Calu3 (cell line): ENCODE measurements at places on chromosomes 2 and 18. TPM values are rescaled to one million over a fixed set of nuclear protein-coding genes. Genes with fewer than 3 reads are reported as not detected.

Gene CHRND
- total RNA-seq, result not detected in 2 replicates

Gene GMCL1
- total RNA-seq, result 63.8 and 76.4 TPM in 2 replicates

Gene GREB1L
- 3.8 and 4.5 TPM in 2 replicates for total RNA-seq

Gene EFHD1
- 0.27 and 0.47 TPM in 2 replicates for total RNA-seq

Gene KIF5C
- total RNA-seq, result 0.87 and 2.9 TPM in 2 replicates

Gene AFF3
- not detected in 2 replicates for total RNA-seq

Gene C2orf72
- total RNA-seq, result 0.66 and 0.83 TPM in 2 replicates

DNA sequence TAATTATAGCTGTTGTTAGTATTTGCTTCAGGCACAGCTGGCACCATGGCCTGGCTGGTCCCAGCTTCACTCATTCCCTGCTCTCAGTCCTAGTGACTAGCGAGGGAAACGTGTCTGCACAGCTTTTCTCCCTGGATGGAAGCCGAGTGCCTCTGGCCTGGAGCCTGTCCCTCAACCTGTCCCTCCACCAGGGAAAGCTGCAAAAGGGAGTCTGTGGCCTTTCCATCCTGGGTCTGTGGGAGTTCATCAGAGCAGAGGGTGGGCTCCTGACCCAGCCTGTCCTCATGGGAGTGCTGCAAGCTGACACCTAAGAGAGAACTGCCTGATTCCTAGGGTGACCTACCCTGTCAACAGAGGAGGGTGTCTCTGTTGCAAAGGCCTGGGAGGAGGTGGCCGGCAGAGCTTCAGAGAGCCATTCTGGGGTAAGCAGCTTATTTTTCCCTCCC lies 118.3 kb downstream of the CAPN13 start:
- DNase-seq, result no peak

GRCh38 chr2:47307066-47307465 lies 95.9 kb upstream of the MSH2 start:
- DNase-seq, result no peak

- no peak for DNase-seq
Observed at GRCh38 chr2:23235292-23235691, 149.7 kb upstream of the KLHL29 start.

- no peak for DNase-seq
Observed at GRCh38 chr2:40240070-40240469, 211.8 kb downstream of the SLC8A1 start.

DNA sequence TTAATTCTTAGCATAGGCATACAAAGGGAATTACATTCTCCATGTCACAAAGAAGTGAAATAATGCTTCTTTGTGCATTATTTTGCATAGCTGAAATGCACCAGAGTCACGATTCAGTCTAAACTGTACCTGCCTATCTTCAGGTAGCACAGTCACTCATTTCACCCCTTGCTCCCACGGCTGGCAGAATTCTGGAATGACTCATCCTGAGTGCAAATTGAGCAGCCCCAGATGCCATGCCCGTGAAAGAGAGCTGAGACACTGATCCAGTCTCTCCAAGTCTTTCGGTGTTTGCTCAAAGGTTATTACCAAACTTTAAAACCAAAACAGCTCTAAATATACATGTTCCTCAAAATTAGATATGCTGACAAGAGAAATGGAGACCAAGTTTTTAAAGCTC lies 168.3 kb upstream of the POU3F3 start:
- DNase-seq, result no peak

GRCh38 chr18:48608581-48608980 lies 69.8 kb downstream of the CTIF start:
- DNase-seq, result no peak

DNA sequence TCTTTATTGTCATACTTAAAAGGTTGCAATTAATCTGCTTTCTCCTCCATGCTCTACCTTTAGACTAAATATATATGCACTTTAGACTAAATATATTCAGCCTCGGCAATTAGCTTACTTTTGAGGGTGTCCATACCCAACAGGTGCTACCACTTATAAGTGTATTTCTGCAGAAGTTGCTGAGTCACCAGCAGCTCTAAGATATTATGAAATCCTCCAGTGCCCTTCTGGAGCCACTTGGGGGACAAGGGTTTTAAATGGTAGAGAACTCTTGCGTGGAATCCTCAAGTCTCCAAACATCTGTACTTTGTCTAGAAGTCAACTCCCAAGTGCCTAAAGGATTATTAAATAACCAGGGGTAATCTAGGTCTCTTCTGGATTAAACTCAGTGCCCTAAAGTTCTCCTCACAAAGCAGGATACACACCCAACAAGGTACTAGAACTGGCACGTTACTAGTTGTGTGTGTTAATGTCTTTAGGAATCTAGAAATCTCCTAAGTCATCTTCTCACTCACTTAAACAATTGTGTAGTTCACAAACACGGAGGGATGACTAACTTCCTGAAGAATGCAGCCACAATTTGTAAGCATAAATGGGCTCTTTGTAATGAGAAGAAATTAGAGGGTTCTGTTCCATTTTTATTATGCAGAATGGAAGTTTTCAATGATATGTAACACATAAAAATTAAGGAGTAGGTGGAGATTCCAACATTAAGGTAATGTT lies 159.7 kb downstream of the CD226 start:
- peak; percentile 14 for DNase-seq

DNA sequence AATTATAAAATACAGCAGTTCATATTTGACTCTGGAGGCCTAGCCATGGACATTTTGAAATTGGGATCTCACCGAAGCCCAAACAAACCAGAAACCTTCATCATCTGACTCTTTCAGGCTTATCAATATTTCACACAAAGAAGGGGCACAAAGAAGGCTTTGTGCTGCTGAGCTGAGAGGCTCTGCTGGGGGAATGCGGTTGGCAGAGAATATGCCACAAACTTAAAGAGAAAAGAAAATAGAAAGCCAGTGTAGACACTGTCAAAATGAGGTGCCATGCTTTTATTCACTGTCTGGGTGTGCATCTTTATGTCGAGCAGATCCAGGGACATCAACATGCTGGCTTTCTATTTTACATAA lies 162.6 kb downstream of the QPCT start:
- DNase-seq, result no peak

GRCh38 chr2:20091305-20091991 lies 40.0 kb upstream of the LAPTM4A start:
- no peak for DNase-seq

DNA sequence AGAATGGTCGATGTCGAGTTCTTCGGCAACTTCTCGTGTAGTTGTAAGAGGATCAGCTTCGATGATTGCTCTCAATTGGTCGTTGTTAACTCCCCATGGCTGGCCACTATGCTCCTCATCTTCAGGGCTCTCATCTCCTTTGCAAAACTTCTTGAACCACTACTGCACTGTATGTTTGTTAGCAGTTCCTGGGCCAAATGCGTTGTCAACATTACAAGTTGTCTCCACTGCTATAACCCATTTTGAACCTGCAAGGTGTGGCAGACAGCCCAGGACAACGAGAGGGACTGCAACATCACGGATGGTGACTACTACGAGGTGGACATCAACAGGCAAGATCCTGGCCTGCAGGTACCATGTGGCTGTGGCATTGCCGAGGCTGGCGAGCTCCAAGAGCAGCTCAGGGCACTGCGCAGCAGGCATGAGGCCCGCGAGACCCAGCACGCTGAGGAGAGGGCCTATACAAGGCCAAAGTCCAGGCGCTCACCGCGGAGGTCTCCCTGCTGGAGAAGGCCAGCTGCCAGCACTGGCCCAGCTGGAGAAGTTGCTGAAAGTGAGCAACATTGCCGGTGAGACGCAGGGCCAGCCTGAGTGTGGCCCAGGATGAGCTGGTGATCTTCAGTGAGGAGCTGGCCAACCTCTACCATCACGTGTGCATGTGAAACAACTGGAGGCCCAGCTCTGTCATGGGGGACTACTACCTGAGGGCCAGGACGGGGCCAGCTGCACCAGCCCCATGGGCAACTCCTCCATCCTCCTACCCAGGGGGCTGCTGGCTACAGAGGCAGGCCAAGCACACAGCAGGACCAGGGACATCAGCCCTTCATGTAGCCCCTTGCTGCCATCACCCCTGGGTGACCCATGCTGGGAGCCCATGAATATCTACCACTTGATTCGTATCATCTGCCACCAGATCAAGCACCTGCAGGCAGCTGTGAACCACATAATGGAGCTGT lies 20.2 kb downstream of the CLK1 start:
- no peak for DNase-seq

DNA sequence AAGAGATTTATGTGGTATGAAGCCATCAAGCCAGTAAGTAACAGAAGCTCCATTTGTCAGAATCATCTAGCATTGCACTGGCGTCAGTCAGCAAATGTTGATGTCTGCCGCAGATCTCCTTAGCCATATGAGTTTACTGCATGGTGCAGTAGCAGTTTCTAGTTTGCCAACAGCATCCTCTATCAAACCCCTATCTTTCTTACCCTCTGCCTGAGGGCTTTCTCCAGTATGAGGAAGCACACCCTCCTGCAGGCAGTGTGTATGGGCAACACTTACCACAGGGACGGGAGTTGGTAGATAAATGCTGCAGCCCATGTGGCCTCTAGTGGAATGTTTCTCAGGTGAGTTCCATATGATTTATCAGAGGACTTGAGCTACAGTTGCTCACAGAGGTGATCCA lies 63.7 kb downstream of the EFEMP1 start:
- DNase-seq, result no peak

- peak; percentile 82 for DNase-seq
Observed at GRCh38 chr2:232981356-232981755, 31.7 kb downstream of the NGEF start.

GRCh38 chr2:234497594-234498235 lies 834 bp upstream of the ARL4C start:
- no peak for DNase-seq

GRCh38 chr2:135386993-135387392 lies 144.0 kb downstream of the ZRANB3 start:
- DNase-seq, result no peak

DNA sequence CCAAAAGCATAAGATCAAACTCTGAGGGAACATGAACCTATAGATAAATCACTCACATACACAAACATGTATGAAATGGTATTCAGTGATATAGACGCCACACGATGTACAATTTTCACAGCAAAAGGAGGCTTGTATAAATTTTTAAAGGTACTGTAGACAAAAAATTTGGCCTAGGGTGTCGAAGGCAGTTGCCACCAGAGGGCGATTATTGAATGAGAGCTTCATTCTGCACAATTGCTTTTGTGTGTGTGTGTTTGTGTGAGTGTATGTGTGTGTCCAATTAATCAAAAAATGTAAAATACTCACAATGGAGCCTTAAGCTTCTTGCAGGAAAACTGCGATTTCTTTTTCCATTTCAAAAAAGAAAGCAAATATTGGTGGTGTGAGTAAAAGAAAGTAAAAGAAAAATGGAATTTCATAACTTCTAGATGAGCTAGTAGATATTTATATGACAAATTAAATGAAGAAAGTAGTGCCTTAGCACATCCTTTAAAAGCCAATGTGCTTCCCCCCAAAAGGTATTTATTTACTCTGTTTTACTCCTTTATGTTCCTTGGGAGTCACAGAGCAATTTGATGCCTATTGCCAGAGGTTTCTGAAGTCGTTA lies 800.1 kb downstream of the SATB2 start:
- DNase-seq, result peak; percentile 50

DNA sequence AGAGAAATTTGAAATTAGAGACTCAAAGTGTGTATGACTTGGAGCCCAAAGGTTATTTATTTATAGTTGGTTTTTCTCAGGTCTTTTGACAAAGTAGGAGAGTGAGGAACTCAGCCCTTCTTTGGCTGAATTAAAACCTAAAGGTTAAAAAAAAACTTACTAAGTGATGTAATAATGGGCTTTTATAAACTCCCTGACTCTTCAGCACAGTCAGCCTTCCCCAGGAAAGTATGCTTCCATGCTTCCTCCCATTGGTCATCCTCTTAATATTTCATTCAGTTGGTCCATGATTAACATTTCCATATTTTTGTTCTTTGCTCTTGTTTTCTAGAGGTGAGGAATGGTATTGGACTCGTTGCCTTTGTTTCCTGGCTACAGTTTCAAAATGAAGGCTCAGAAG lies 7.2 kb downstream of the ARPC2 start:
- no peak for DNase-seq

DNA sequence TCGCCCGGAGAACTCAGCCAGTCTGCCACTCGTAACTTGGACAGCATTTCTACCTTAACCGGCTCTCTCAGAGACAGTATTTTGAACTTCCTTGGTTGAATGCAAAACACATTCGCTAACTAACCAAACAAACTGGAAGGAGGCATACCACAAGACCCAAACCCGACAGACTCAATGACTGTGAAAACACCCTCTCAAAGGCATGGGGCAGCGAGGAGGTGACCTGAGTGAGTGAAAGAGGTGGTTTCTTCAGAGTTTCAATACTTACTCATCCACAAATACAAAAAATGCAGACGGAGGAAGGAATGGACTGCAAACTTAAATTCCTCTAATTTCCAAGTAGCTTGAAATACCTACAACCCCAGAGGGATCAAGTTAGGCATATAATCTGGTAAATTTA lies 132.9 kb downstream of the GAREM1 start:
- no peak for DNase-seq

DNA sequence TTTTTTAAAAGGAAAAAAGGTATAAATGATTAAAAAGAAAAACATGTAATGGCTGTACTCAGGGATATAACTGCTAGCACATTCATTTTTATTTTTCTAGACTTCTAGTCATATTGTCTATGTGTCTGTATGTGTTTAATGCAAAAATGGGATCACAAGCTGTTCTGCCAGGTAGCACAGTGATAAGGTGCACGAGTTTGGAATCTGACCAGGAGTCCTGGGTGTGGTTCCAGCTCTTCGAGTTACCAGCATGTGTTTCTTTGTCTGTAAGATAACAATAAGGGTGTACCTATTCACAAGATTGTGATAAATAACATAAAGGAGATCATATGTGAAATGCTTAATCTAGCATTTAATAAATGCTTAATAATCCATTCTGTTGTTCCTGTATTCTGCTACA lies 145.3 kb downstream of the PKP4 start:
- peak; percentile 11 for DNase-seq

- no peak for DNase-seq
Observed at GRCh38 chr18:62438402-62438801, 84.4 kb upstream of the ZCCHC2 start.

- DNase-seq, result no peak
Observed at GRCh38 chr2:217218269-217219163, 358.7 kb upstream of the TNP1 start.

DNA sequence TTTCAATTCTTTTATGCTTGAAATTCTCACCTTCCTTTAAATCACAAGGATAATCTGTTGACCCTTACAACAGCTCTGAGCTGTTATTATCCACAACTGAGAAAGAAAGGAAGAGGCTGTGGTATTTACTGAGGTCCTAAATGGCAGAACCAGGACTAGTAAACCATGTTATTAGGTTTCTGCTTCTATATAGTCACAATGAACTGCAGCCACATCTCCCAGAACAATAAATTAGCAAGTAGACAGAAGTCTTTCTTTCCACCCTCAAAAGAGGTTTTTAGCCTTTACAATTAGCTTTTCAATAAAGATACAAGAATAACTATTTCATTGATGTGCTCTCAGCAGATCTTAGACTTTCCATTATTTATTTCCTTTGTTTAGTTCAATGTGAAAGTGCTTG lies 374.2 kb downstream of the NRXN1 start:
- no peak for DNase-seq
